ENCODE measurements at places on chromosomes 1 and 21. TPM values are rescaled to one million over a fixed set of nuclear protein-coding genes. Genes with fewer than 3 reads are reported as not detected.

PHACTR4 gene
- 11.6 TPM for total RNA-seq

CDC42 gene
- total RNA-seq: 598 TPM

GJA8 gene
- total RNA-seq: not detected

LCE1C gene
- not detected for total RNA-seq

ASH1L gene
- total RNA-seq: 34.1 TPM

KCNJ6 gene
- total RNA-seq: under 0.01 TPM

MROH9 gene
- total RNA-seq: under 0.01 TPM

DLGAP3 gene
- under 0.01 TPM for total RNA-seq
